ENCODE measurements at places on chromosomes 1 and 21.

- DNase-seq: no peak
Measured at GRCh38 chr1:10379101-10379620, 19.7 kb upstream of the PGD start.

DNA sequence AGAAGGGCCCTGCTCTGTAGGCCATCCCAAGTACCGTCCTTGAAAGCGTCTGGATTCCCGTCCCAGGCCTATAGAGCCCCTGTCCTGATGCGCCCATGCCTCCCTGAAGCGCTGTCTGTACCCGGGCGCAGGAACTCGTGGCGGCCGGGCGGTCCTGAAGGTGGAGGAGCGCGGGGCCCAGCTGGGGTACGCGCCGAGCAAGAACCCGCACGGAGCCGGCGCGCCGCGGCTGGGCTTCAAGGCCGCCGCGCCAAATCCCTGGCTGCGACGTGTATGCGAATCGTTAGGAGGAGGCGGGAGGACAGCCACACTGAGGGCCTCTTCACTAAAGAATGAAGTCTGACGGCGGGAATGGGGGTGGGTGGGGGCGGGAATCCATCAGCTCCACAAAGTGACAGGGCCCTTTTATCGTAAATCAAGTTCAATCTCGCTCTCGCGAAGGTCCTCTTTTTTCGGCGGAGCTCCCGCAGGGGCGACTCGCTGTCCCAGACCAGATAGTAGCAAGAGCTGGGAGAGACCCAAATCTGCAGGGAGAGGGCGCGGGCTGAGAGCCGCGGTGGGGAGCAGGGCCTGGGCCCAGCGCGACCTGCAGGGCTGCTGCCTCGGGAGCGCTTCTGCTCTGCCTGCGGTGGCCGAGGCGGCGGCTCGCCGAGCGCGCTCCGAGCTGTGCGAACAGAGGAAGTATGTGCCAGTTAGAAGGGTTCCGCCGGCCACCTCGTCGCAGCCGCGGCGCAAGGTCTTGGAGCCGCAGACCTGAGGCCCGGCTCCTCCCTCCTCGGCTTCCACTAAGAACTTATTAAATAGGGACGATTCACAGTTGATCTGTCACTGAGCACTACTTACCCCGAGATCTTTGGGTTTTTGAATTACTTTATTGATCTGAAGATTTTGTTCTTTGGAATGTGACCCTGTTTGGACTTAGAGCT is 10.4 kb downstream of the BARHL2 start:
- no peak for DNase-seq

GRCh38 chr21:38902608-38903445 is 97.1 kb downstream of the ETS2 start:
- no peak for DNase-seq

DNA sequence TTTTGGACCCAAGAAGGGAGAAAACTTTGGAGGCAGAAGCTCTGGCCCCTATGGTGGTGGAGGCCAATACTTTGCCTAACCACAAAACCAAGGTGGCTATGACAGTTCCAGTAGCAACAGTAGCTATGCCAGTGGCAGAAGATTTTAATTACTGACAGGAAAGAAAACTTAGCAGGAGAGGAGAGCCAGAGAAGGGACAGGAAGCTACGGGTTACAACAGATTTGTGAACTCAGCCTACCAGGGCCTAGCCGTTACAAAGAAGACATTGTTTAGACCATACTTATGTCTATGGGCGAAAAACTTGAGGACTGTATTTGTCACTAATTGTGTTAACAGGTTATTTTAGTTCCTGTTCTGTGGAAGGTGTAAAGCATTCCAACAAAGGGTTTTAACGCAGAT is 10.4 kb upstream of the ACOT11 start:
- no peak for DNase-seq

- DNase-seq: no peak
Measured at GRCh38 chr1:246365708-246366107, 141.4 kb downstream of the SMYD3 start.

- DNase-seq: no peak
Measured at GRCh38 chr1:94617134-94617805, 75.7 kb upstream of the F3 start.

- no peak for DNase-seq
Measured at GRCh38 chr1:39852214-39852791, 31.0 kb downstream of the TRIT1 start.

DNA sequence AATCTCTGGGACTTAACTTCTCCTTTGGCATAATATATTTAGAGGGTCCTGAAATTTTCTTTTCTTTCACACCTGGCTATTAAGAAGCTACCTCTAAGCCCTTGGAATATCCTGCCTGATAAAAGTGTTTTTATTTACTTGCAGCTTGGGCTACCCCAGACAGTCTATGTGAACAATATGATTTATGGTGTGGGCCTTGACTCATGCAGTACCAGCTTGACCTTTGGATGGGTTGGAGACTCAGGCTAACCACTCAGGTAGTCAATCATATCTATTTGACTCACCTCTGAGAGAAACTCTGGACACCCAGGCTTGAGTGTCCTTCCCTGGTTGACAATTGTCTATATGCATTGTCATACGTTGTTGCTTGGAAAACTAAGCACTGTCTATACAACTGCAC is 13.4 kb upstream of the PGBD2 start:
- DNase-seq: no peak

GRCh38 chr1:116721451-116722007 is 32.7 kb upstream of the CD2 start:
- DNase-seq: no peak

DNA sequence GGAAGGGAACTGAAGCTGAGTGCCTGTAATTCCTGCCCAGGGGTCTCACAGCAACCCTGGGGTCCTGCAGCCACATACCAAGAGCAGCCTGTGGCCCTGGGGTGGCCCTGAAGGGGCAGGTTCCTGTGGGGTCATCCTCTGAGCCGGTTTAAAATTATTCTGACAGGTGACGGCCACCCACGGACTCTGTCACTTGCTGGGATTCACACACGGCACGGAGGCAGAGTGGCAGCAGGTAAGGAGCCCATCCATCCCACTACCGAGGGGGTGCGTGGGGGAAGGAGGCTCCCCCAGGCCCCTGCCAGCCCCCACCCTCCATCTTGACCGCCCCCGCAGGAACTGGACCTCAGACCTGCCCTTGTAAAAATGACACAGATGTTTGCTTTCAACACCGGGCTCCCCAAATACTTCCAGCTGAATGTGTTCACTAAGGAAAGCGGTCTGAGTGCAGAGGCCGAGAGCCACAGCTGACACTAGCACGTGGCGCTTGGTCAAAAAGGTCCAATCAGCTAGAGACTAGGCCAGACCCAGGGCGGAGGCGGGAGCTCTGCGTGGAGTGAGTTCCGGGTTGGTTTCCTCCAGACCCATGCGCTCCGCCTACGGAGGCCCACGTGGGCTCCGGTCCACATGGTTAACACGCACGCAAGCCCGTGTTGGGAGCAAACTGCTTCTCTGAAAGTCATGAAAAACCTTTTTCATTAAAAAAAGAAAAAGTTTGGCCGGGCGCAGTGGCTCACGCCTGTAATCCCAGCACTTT is 10.0 kb downstream of the YBEY start:
- DNase-seq: peak; percentile 57

DNA sequence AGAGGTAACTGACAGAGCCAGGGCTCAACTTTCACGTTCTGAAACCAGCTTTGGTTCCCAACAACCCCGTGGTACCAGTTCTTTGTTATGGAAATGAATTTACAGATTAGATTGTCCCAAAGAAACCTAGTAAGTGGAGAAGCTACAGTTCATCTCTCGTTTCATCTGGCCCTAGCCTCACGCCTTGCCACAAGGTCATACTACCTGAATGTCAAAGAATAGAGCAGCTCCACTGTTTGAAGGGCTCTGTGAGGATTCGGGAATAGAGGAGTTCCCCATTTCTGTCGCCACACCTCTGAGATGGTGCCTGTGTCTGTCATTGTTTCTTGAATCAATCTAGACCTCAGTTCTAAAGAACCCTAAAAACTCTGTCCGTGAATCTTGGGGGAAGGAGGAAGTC is 15.0 kb upstream of the CDC42 start:
- no peak for DNase-seq

DNA sequence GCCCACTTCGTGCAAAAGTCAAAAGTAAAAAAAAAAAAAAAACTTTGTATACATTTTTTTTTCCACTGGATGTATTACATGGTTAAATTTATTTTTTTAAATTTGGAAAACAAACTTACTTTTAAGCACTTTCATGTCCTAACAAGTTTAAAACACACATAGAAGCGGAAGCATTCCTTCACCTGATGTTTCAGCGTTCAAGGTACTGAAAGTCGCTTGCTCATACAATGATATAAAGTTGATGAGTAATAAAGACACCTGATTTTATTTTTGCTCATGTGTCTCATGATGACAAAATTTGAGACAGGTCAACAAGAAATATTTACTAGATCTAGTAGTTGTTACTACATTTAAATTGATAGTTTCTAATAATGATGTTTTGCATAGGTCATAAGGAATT is 35.5 kb downstream of the ADAMTS1 start:
- DNase-seq: no peak

DNA sequence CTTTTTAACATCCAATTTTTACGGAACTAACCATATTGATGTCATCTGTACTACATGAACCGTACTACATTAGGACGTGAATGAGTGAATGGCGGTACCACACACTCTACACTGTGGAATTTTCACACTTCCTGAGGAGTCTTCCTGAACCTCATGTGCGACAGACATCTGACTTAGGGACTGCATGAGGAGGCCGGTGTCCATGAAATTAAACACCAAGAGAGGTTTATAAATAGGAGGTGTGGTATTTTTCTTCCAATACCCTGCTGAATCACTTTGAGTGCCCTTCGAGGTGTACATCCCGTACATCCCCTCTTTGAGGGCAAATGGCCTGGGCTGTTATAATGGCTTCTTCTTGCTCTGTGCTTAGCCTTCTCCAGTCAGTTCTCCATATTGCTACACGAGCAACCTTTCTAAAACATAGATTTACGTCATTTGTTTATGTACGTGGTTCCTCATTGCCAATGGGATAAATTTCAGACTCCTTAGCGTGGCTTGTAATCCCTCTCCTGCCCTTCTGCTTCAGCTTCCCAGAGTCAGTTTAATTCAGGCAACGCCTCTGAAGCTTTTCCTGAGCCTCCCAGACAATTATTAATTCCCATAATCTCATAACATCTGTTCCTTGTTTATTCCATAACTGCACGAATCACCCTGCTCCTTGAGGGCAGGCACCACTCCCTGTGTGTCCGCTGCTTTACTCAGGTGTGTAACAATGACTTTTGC is 9.4 kb downstream of the ST3GAL3 start:
- no peak for DNase-seq

DNA sequence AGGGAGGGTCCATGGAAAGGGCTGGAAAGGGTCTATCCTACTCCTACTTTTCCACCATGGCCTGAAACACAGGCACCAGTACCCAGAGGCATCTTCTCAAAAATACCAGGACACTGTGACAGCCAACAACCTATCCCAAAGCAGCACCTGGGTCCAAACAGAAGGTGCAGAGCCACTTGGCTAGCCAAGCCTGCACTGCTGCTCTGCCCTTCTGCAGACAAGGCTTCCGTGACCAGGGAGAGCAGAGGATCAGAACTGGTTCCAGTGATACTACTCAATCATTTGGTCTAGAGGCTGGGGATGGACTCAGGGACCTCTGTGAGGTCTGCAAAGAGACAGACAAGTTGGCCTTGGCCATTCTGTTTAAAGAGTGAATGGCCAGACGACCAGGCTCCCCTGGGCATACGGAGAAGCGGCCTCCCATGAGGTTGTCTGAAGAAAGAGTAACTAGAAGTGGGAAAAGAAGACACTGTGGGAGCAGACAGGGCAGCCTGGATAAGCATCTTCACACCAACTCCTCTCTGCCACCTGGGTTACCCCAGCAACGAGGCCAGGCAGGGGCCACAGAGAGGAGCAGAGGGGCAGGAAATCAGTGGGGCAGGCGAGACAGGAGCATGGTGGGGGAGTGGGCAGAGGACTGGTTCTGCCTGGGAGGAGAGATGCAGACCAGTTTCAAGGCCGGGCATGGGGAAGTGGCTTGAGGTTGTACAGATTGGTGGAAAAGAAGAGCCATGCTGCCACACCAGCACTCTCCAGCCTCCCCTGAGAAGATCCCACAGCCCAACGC is 5.7 kb downstream of the KCNN3 start:
- DNase-seq: no peak

DNA sequence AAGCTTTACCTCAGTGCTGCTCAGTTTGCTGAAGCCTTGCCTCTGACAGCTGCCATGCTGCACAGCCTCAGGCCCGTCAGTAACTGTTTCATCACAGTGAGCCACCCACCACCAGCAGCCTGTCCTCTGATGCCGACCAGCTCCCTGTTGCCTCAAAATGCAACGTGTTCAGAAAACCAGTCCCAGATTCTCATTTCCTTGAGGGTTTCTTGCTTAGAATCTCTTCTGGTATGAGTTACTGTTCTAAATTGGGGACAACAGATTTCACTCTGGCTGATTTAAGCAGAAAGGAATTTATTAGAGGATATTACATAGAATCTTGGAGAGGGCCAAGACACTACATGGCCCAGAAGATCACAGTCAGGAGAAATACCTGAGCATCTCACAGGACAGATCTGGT is 11.0 kb downstream of the UBL4B start:
- DNase-seq: no peak

GRCh38 chr1:159171254-159171687 is at the start of gene CADM3:
Gene CADM3, plus strand, starts transcription at chr1:159171615. Its CDS starts 151 bp downstream, at chr1:159171766.
- DNase-seq: peak; percentile 57

GRCh38 chr1:41109310-41110197 is 88.0 kb upstream of the SLFNL1 start:
- DNase-seq: no peak

DNA sequence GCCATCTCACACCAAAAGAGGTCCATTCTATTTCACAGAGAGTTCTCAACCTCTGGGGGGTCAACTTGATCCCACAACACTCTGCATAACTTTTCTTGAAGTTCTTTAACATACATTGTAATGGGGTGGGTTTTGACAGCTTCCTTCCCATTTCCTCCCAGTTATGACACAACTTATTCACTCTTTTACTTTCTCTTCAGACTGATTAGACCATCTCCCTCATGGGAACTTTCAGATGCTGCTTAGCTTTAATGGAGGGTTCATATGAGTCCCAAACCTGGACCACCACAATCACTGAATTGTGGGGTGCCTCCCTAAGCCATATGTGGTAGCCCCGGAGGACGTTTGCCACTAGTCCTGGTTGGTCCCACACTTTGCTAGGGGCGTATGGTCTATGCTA is 28.3 kb upstream of the KCNJ15 start:
- no peak for DNase-seq

DNA sequence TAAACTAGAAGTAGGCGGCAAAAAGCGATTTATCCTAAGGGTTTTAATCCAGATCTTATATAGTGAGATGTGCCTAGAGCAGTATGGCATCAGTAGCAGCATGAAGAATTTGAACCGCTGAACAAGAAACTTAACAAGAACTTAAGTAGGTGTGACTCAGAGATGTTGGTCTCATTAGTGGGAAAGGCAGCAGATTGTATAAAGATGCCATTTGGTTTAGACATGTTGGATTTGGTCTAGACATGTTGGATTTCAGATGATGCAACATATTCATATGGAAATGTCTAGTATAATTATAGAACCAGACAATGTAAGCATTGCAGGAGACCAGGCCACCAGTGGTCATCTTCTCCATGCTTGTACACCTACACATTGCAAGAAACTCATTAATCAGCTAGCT is 42.1 kb upstream of the ZP4 start:
- no peak for DNase-seq

DNA sequence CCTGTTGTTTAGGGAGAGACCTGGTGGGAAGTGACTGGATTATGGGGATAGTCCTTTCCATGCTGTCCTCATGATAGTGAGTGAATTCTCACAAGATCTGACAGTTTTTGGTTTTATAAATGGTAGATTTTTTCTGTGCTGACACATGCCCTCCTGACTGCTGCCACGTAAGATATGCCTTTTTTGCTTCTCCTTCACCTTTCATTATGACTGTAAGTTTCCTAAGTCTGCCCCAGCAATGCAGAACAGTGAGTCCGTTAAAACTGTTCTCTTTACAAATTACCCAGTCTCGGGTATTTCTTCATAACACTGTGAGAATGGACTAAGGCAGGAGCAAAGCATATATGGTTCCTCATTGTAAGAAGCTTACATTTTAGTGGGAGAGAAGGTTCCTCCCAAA is 1727.2 kb downstream of the NCAM2 start:
- no peak for DNase-seq
